Mammary epithelial cell (primary cell): ENCODE measurements at places on chromosomes 5 and 9. TPM values are rescaled to one million over a fixed set of nuclear protein-coding genes. Genes with fewer than 3 reads are reported as not detected.

DNA sequence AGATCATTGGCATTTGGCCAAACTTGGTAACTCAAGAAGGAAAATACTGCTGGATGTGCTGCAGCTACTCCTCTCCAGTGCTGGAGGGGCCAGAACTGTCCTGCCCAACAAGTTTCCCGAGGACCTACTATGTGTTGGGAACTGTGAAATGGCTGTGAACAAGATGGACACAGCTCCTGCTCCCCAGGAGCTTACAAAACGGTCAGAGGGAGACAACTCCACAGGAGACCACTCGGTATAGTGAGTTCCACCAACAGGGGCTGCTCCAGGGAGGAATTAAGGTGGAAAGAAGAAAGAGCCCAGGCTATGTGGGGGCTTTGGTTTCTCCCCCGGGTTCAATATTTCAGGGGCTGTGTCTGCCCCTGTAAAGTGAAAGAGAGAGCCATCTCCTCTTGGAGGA is 78.8 kb downstream of the GNA14 start:
- DNase-seq = no peak

PCAT7 gene
- total RNA-seq = 0.17 TPM

DNA sequence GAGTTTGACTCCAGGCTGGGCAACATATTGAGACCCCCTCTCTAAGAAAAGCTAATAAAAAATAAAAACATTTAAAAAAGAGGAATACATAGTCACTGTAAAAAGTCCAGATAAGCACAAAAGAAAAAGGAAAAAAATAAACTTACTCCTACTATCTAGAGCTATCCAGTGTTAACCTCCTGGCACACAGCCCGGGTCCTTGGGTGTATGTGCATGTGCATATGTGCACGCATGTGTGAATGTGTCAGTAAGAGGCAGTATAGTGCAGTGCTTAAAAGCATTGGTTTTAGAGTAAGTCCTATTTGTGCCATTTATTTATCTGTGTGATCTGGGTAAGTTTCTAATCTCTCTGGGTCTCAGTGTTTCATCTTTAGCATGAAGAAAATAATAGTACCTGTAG is 26.7 kb downstream of the FAM219A start:
- DNase-seq = no peak

LHX3 gene
- total RNA-seq = not detected

- DNase-seq = peak; percentile 36
Observed at GRCh38 chr5:96148376-96148775, 186.7 kb upstream of the ELL2 start.

DNA sequence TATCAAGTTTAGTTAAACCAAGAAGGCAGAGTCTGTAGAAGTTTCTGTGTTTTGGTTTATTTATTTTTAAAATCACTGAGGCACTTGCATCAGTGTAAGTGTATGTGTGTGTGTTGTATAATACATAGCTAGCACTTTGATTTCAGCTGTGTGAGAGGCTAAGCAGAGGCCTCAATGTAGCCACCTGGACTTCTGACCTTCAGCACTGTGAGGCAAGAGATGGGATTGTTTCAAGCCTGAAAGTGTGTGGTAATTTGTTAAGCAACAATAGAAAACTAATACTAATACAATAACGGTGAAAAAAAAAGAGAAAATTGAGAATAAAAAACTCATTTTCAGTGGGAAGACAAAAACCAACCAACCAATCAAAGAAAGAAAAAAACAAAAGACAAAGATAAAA is 327.3 kb downstream of the CDH18 start:
- DNase-seq = no peak

DNA sequence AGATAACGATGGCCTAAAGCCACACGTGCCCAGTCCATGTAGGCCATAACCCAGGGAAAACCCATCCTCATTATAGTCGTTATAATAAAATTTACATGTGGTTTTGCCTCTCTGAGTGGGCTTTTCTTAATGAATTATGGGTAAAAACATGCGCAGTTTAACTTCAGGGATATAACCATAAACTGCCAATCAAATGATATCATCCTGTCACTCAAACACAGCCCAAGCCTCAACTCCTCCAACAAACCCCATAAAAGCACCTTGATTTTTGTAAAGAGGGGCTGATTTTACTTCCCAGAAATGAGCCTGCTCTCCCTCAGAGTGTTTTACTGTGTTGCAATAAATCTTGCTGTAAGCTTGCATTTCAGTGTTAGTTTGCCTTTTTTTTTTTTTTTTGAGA is 15.8 kb upstream of the SETX start:
- no peak for DNase-seq

PELO gene
- total RNA-seq = 24.4 and 27.4 TPM in 2 replicates
